Activated CD8-positive, alpha-beta T cell treated with anti-CD3 and anti-CD28 coated beads, Interleukin-2, amount 10 ng/mL, durations not matched to agents 7 days and 5 days (primary cell): ENCODE measurements at places on chromosomes 11 and 22. TPM values are rescaled to one million over a fixed set of nuclear protein-coding genes. Genes with fewer than 3 reads are reported as not detected.

SLC6A5 gene
- total RNA-seq: not detected

SLN gene
- not detected for total RNA-seq

DGAT2 gene
- total RNA-seq: 0.37 TPM

KCNJ5 gene
- total RNA-seq: not detected

TREH gene
- not detected for total RNA-seq

GANAB gene
- total RNA-seq: 310 TPM

KRTAP5-9 gene
- total RNA-seq: not detected

TBC1D22A gene
- 34.1 TPM for total RNA-seq

PNPLA3 gene
- 0.13 TPM for total RNA-seq

EIF3M gene
- total RNA-seq: 229 TPM

ALDH3B1 gene
- total RNA-seq: not detected

ANGPTL5 gene
- not detected for total RNA-seq
